ENCODE measurements at places on chromosomes 1 and 21.
A peak's percentile ranks its signal among the peaks of the same experiment; 100 is the strongest.

DNA sequence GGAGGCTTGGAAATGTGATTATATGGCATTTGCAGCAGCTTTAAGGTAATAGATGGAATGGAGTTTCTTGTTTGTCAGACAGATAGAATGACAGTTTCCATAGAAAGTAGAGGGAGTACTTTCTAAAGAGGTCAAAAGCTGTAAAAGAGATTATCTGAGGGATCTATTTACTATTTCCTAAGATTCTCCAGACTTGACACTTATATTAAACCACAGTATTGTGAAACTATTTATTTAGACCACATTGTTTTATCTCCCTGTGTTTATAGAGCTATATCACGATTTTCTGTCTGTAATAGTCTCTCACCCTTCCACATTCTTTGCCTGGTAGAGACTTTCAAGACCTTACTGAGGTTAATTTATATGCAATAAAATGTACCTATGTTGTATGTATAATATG, 66.7 kb downstream of the MAN1A2 start:
- DNase-seq = no peak

- DNase-seq = no peak
Measured at GRCh38 chr1:114169509-114169908, 15.8 kb upstream of the SYT6 start.

DNA sequence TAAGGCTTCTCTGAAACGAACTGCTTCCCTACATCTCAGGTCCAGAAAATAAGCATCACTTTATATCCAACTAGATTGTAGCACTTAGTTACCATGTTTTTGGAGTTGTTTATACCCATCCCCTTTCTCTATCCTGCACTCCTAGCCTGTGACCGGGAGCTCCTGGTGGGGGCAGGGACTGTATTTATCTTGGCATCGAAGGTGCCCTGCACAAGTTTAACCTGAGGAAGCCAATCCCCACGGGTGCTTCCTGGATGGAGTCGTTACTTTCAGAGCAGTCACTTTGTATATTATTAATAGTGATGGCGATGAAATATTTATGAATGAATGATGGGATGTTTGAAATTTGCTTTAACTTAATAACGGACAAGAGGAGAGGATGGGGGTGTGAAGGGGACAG, 73.9 kb downstream of the KLHDC7A start:
- DNase-seq = no peak

- no peak for DNase-seq
Measured at GRCh38 chr21:45013260-45013841, 61.0 kb upstream of the ADARB1 start.

- no peak for DNase-seq
Measured at GRCh38 chr1:26170472-26170821, 739 bp downstream of the ZNF593 start.

- DNase-seq = no peak
Measured at GRCh38 chr1:29114654-29115053, 9.0 kb downstream of the TMEM200B start.

GRCh38 chr1:92822879-92823278, 9.0 kb upstream of the RPL5 start:
- DNase-seq = no peak

DNA sequence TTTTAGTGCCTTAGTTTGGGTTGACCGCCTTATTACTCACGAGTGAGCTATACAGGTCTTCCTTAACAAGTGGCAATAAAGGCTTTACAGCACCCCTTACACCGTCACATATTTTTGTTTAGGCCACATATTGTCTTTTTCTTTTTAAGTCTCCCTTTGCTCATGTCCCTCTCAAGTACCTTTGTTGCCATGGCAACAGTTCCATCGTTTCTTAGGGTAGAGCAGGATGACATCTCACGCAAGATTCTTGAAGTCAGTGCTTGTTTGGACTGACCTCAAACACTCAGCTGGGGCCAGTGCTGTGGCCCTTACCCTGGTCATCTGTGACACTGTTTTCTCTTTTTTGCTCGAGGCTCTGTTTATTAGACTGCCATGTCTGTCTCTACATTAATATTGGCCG, 69.8 kb downstream of the PBX1 start:
- no peak for DNase-seq

DNA sequence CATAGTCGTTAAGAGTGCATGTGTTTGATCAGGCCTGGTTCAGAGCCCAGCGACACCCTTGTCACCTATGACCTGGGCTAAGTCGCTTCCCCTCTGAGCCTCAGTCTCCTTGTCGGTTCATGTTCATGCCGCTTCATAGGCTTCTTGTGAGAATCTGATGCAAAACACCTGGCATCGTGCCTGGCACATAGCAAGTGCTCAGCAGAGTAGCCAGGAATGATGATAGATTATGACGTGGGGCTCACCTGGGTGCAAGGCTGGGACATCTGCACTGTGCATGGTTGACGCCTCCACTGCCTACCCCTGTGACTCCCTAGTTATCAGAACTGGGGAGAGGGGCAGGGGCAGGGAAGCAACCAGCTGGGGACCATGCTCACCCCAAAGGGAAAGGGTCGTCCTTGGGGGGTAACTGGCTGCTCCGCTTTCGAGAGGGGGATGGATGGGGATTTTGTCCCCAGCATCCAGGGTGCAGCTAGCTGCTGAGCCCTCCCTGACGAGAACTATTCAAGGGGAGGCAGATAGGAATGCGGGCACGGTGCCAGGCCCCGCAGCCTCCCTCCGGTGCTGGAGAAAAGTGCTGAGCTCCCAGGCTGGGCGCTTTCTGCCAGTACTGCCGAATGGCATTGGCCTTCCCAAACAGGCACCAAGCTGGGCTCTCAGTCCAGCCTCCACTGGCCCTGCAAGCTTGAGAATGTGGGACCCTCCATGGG, 9.3 kb downstream of the EFHD2 start:
- DNase-seq = no peak

GRCh38 chr1:201562659-201563405, 23.9 kb downstream of the NAV1 start:
- DNase-seq = no peak

GRCh38 chr1:233503366-233503954, 110.4 kb upstream of the KCNK1 start:
- DNase-seq = no peak

GRCh38 chr1:147162093-147162492, 10.2 kb downstream of the PRKAB2 start:
- no peak for DNase-seq

DNA sequence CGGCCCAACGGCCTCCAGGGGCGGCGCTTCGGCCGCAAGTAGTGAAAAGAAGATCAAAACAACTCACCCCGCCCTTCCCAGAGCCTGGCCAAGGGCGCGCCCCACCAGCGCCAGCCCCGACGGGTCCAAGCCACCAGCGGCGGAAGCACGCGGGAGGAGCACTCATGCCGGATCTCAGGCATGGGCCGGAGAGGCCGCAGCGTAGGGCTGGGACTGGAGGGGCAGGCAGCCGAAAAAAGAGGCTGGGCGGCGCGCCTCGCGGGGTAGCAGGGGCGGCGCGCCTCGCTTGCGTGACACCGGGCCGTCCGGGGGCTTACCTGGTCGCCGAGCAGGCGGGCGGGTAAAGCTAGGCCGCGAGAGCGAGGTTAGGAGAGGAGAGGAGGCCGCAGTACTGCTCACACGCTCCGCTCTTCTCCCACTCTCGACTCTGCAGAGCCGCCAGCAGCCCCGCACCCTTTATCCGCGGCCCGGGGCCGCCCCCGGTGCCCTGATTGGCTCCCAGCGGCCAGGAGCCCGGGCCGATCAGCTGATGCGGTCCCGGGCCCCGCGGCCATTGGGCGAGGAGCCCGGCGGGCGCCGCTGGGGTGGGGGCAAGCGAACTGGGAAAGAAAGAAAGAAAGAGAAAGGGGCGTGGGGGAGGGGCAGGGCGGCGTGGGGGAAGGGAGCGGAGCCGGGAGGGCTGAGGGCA, at the start of gene GLUL:
TSS of gene GLUL (minus strand) at position 429 of the 688 bp plus-strand sequence. CDS start 3,053 bp downstream, outside the sequence.
- peak; percentile 82 for DNase-seq

GRCh38 chr1:180217006-180217405, 13.1 kb upstream of the LHX4 start:
- no peak for DNase-seq

DNA sequence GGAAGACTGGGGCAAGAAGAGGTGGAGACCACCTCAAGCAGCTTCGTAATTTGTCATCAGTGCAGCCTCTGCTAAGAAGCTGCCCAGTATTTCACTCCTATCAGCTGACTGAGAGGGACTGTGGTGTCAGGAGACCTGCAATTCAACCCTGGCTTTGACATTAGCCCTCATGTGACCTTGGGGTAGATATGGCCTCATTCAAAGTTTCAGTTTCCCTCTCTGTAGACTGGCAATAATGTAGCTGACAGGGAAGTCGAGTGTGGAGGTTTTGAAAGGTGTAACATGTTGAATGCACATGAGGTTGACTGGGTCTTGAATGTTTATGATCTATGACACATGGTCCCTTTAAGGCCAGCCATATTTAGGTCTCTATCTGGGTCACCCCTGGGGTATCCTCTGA, 2.2 kb upstream of the SPRR4 start:
- DNase-seq = no peak

- no peak for DNase-seq
Measured at GRCh38 chr1:38068220-38068979, 21.8 kb upstream of the POU3F1 start.

DNA sequence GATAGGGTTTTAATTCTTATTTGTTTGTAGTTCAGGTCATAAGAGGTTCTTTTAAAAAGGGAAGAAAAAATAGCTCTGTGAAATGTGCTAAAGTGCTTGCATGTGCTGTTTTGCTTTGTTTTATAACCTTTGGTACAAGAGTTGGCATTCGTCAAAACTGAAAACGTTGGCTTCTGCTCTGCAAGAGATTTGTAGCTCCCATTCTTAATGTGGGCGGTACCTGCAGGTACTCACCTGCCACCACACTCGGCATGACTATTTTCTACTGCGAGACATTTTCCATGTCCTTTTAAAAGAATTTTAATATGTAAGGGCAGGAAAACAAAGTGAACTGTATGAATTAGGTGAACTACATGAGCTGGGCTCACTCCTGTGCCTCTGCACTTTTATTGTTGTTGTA, 92.6 kb downstream of the ADARB1 start:
- DNase-seq = no peak

GRCh38 chr1:157142765-157143423, 4.7 kb upstream of the ETV3 start:
- no peak for DNase-seq

GRCh38 chr1:42904434-42904833, 54.2 kb downstream of the SLC2A1 start:
- no peak for DNase-seq

GRCh38 chr1:154614901-154615300, 6.9 kb upstream of the ADAR start:
- no peak for DNase-seq

GRCh38 chr1:46637444-46638083, 21.0 kb upstream of the MOB3C start:
- DNase-seq = no peak

DNA sequence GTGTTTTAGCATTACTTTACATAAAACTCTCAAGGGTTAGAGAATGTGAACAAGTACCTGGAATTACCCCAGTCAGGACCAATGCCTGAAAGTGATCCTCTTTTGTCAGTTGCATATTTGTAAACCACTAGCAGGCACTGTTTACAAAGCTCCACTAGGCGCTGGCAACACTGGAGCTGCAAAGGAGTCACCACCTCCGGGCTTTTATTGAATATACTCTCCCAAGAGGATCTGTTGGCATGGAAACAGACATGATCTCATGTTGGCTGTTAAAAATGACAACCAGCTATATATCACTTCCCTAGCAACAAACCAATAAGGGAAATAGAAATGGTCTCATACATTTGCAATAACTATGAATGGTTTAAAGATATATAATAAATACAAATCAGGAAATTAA, 116.0 kb downstream of the TTLL7 start:
- no peak for DNase-seq

- no peak for DNase-seq
Measured at GRCh38 chr1:110520827-110521226, 1.9 kb upstream of the KCNA10 start.

GRCh38 chr1:161502641-161503393, 2.4 kb upstream of the FCGR2A start:
- DNase-seq = no peak

GRCh38 chr1:220775240-220775853, 11.4 kb upstream of the MTARC1 start:
- no peak for DNase-seq

DNA sequence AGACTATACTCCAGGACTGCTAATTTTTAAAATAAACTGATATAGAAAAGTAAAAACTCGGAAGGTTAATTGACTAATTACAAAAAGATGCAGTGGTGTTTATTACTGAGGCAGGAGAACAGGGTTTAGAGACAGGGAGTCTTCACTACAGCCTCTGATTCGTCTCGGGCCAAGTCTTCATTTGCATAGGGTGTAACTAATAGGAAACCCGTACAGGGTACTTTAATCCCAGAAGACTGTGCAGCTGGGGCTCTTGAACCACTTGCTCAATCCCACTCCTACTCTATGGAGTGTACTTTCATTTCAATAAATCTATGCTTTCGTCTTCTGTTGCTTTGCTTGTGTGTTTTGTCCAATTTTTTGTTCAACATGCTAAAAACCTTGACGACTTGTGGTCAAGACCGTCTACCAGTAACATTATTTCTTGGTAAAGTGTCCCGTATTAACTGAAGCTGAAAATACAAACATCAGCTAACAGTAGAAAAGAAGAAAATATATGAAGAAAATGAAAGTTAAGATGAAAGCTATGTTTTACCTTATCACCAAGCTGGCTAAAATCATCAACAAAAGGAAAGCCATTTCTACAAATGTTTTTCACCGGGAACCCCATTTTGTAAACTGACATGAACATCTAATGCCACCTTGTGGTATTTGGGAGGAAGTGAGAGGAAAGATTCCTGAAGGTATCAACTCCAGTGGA, 8.0 kb downstream of the SDHB start:
- peak; percentile 12 for DNase-seq

DNA sequence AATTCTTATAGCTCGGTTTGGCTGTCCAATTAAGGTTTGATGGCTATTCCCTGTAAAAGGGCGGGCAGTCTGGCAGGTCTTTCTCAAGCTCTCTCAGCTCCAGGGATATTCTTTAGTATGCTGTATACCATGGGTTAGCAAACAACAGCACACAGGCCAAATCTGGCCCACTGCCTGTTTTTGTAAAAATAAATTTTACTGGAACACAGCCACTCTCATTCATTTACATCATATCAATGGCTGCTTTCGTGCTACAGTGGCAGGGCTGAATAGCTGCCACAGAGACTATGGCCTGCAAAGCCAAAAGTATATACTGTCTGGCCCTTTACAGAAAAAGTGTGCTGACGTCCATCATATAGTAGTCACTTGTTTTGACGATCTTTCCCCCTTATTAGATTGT, 32.0 kb downstream of the MACO1 start:
- DNase-seq = no peak

- peak; percentile 66 for DNase-seq
Measured at GRCh38 chr1:235866205-235866912, at the start of gene LYST. TSS of gene LYST (minus strand) at chr1:235866906. CDS start at chr1:235830417, 36,489 bp downstream.

GRCh38 chr1:12147201-12147701, 19.5 kb upstream of the TNFRSF1B start:
- DNase-seq = no peak

GRCh38 chr1:116997066-116997465, 4.5 kb upstream of the CD101 start:
- no peak for DNase-seq

All from thymus (tissue), 14 donors.